GM04503 (cell line): ENCODE measurements at places on chromosomes 3 and 15.

GRCh38 chr3:42042747-42043098 lies 48.4 kb upstream of the TRAK1 start:
- no peak for DNase-seq

DNA sequence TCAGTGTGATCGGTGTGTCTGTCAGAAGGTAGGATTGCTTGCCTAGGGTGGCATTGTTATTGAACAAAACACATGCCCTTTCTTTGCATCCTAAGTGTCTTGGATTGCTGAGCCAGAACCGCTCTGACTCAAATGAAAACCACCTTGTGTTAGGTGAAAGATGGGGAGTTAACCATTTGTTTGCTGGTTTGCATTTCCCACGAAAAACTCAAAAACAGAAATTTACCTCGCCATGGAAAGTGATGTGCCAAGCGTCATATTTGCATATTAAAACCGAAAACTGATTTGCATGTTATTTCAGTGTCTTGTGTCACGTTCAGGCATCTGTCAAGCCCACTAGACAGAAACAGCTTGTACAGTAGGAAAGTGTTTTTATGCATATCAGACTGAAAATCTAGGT lies 474.6 kb upstream of the TPRG1 start:
- no peak for DNase-seq

GRCh38 chr3:42829083-42829627 lies 19.9 kb downstream of the ACKR2 start:
- DNase-seq, result no peak

DNA sequence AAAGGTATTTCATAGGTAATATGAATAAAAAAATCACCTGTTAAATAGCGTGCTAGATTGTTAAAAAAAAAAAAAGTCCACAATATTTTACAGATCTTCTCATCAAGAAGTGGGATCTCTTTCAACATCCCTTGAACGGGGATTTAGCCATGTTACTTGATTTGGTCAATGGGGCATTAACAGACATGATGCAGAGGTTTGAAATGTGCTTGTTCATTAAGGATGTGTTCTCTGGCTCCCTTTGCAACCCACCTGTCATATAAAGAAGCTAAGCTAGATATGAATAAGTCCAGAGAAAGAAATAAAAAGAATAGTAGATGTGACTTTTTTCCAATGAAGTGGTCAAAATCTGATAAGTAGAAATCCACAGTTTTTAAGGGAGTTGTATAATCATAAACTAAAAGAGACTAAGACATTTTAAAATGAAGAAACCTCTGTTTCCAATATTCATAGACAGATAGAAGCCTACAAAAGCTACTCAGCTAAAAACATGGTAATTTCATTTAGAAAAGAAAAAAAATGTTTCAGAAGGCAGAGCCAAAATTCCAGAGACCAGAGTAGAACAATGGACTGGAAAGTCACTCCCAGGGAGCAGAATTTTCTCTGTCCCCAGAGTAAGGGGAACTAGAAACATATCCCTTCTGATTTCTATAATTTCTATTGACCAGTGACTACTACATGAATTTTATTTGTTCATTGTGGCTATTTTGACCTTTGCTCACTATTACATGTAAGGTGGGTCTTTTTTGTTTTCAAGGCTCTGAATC lies 79.2 kb downstream of the PLSCR2 start:
- DNase-seq, result no peak

DNA sequence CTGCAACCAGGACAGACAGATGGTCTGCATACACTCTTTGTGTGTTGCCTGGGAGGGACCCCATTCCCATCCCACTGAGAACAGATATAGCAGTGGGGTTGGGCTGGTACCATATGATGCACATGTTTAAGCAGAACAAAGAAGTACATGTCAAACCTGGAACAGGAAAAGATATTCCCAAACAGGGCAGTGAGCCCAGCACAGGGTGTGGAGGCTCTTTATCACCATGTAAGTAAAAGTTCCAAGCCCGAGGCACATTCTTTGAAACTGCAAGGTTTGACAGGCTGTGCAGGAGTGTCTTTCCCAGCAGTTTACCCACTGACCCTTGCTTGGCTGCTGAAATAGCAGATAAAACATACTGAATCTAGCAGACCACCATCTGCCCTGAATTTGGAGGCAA lies 5.3 kb upstream of the ZNF445 start:
- no peak for DNase-seq

DNA sequence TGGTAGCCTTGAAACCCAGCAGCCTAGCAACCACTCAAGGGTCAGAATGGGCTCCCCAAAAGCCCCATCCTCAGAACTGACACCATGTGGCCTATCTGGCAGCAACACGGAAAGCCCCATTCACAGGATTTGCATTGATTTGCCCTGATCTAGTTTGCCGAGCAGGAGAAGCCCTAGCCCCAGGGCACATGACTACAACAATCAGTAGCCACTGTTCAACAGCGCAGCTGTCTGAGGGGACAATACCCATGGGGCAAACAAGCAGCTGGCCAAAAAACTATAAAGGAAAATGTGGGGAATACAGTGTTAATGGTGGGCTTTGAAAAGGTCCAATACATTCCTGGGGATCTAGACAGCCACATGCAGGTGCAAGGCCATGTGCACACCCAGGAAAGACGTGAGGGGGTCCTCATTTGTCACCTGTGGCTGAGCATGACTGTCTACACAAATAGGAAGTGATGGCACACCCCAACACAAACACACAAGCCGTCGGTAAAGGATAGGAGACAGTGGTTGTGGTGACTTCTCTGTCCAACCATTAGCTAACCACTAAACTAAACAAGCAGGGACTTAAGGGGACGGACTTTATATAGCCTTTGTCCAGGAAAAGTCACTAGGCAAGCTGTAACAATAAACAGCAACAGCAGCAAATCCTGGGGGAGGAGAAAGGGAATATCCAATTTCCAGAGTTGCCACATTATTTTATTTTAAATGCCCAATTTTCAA lies 113.7 kb downstream of the LRIG1 start:
- no peak for DNase-seq

- no peak for DNase-seq
Observed at GRCh38 chr15:100667405-100668347, 65.3 kb downstream of the ASB7 start.

- no peak for DNase-seq
Observed at GRCh38 chr15:66154581-66154980, 99.0 kb downstream of the MEGF11 start.

- no peak for DNase-seq
Observed at GRCh38 chr3:81299481-81299880, 462.0 kb downstream of the GBE1 start.

DNA sequence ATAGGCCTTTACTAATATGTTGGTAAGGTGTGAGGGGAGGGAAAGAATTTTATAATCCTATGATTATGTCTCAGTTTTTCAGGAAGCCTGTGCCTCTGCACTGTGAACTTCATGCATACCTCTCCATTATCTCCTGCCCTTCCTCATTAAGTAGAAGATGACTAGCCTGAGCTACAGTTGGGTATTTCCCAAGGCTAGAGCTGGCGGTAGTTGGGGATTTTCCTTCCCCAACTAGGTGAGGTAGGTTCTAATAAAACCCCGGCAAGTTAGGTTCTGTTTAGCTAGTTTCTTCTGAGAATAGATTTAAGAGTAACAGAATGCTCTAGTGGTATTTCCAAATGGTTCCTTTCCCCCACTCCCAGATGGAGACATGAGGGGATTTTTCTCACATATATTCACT lies 414.5 kb downstream of the GRM7 start:
- no peak for DNase-seq

- DNase-seq, result no peak
Observed at GRCh38 chr3:9173445-9173844, 76.0 kb downstream of the SRGAP3 start.

DNA sequence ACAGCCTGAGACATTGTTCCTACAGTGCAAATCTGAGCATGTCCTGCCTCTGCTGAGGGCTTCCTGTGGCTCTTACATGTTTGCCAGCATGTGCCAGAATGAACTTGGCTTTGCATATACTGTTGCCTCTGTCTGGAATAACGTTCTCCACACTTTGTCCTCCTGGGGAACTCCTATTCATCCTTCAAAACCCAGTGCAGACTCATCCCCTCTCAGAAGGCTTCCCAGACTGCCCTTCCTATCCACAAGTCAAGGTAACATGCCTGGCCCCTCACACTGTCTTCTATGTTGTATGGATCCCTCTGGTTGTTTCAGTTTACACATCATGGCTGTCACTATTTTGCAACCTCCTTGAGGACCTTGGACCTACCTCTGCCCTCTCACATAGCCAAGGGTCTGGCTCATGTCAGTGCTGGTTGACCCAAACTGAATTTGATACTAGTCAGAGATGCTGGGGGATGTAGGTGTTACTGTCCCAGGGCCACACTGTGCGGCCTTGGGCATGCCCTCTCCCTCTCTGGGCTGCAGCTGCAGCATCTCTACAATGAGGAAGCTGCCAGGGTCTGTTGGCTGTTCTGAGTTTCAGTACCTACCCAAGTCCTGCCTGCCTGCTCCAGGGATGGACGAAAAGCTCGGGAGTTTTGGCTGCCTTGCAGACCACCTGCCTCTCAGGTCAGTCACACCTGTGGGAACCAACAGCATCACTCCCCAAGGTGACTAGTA lies 29.0 kb upstream of the TSPAN3 start:
- no peak for DNase-seq

DNA sequence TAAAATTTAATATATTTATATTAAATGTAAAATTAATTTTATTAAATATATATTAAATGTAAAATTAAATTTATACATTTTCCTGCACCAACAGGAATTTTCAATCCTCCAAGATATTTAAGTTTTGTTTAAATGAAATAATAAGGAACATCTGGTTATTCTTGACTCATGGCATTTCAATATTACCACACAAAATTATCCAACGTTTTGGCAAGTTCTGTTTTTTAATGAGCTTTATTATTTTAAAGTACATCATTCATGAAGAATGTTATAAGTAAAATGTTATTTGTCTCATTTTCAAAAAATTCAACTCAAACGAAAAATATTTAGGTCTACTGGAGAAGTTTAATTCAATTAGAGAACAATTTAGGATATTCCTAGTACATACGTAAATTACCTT lies 811.4 kb downstream of the NAALADL2 start:
- no peak for DNase-seq

DNA sequence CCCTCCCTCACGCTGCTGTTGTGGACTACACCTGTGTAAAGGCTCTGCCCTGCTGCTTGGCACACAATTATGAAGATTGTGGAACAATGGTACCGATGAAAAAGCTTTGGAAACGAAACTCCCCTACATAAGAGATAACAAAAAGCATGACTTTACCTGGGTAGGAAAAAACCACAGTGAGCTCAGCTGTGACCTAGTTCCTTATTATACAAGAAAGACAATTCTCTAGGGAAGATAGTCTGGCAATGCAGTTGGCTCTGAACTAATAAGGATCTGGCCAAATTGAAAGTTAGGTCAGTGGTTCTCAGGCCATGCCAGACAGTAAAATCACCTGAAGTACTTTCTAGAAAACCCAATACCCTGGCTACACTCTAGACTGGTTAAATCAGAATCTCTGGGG lies 16.1 kb downstream of the CLEC3B start:
- no peak for DNase-seq

- no peak for DNase-seq
Observed at GRCh38 chr15:52078876-52079700, 33.5 kb downstream of the BCL2L10 start.
